ENCODE measurements at places on chromosomes 7 and 10.
A peak's percentile ranks its signal among the peaks of the same experiment; 100 is the strongest.

- no peak for DNase-seq
These were observed 168.4 kb downstream of the EVX1 start for GRCh38 chr7:27410812-27411544.

- DNase-seq, result no peak
These were observed 117.7 kb upstream of the PTPRZ1 start for GRCh38 chr7:121755286-121755685.

GRCh38 chr7:3879355-3880075, 578.5 kb downstream of the SDK1 start:
- DNase-seq, result no peak

GRCh38 chr10:36808625-36809362, 316.6 kb upstream of the ANKRD30A start:
- no peak for DNase-seq

DNA sequence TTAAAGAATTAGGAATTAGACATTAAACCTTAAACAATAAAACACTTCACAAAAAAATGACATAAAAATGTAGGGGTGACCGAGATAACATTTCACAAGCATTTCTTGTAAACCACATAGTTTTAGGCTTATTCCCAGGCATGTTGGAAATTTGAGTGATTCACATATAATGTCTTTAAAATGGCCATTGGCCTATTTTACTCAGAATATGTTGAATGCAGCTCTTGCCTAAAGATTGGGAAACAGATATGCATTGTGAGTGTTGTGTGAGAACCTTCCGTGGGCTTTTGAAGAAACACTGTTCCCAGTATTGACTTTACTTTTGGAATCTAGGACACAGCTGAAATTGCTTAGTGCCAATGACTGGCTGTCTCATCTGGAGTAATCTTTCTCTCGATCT, 79.6 kb downstream of the ARL5B start:
- no peak for DNase-seq

GRCh38 chr10:69939061-69939460, 113.6 kb upstream of the MACROH2A2 start:
- no peak for DNase-seq

- DNase-seq, result peak; percentile 51
These were observed 23.5 kb upstream of the CARD11 start for GRCh38 chr7:3067193-3067592.

- DNase-seq, result no peak
These were observed 186.2 kb upstream of the INHBA start for GRCh38 chr7:41889040-41889439.

DNA sequence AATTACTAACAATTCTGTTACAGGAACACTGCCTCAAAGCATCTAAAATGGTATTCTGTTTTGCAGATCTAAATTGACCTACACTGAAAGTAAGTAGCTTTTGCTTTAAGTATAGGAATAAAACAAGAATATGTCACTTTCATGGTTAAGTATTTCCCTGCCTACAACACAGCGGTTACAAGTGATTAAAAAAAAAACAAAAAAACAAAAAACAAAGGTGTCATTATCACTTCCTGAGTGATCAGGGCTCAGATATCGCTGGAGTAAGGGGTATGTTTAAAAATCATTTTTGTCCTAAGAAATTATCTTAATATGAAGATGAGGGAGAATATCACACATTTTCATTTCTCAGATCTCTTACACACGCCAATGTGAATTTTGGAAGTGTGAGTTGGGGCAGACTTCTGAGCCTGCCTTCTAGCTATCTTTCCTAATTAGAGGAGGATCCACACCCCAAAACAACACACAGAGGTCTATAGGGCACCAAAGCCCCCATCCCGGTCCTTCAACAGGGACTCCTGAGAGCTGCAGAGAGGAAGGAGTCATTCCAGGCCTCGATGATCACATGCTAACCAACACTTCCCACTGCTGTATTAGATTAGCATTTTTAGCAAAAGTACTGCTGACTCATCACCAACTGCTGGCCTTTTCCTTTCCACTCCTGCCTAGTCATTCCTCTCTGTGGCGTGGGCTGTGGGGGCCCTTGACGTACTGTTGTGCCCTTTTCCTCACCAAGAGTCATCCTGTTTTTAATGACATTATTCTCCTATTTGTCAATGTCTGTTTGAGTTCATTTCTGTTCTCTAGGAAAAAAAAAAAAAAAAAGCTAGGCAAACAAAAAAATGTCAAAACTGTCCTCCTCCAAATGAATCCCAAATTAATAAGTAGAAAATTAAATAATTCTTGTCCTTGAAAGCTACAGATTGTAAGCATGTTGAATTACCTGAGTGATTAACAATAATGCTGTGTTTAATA, 31.2 kb downstream of the PRTFDC1 start:
- peak; percentile 91 for DNase-seq

DNA sequence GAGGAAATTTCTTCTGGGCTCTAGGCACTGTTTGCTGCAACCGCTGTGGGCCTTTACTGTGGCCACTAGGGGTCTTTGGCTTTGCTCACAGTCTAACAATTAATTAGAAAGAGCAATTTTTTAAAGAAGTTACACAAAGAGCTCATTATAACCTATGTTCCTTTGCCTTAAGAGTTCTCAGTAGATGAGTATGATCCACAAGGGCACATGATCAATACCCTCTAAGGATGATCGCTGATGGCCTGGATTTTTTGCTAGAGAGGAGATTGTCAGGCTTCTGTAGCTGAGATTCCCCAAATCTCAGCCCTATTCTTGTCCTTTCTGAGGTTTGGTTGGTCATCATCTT, 80.8 kb upstream of the RHOBTB1 start:
- no peak for DNase-seq
